ENCODE measurements at places on chromosomes 4 and X.

DNA sequence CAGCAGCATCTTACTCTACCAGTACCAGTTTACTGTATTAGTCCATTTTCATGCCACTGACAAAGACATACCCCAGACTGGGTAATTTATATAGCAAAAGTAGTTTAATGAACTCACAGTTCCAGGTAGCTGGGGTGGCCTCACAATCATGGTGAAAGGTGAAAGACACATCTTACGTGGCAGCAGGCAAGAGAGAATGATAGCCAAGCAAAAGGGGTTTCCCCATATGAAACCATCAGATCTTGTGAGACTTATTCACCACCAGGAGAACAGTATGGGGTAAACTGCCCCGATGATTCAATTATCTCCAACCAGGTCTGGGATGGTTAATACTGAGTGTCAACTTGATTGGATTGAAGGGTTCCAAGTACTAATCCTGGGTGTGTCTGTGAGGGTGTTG lies 69.3 kb downstream of the YIPF6 start:
- no peaks in the 10 kb centered on the region for H3K27me3 ChIP-seq
- H3K36me3 ChIP-seq = no peaks in the 10 kb centered on the region
- no peaks in the 10 kb centered on the region for H3K4me1 ChIP-seq

GRCh38 chr4:61556277-61556676 lies 356.2 kb downstream of the ADGRL3 start:
- H3K27ac ChIP-seq = no peak overlapping the region
- no peaks in the 10 kb centered on the region for H3K36me3 ChIP-seq
- H3K4me3 ChIP-seq = no peak overlapping the region
- DNase-seq = no peak
- H3K27me3 ChIP-seq = no peaks in the 10 kb centered on the region

DNA sequence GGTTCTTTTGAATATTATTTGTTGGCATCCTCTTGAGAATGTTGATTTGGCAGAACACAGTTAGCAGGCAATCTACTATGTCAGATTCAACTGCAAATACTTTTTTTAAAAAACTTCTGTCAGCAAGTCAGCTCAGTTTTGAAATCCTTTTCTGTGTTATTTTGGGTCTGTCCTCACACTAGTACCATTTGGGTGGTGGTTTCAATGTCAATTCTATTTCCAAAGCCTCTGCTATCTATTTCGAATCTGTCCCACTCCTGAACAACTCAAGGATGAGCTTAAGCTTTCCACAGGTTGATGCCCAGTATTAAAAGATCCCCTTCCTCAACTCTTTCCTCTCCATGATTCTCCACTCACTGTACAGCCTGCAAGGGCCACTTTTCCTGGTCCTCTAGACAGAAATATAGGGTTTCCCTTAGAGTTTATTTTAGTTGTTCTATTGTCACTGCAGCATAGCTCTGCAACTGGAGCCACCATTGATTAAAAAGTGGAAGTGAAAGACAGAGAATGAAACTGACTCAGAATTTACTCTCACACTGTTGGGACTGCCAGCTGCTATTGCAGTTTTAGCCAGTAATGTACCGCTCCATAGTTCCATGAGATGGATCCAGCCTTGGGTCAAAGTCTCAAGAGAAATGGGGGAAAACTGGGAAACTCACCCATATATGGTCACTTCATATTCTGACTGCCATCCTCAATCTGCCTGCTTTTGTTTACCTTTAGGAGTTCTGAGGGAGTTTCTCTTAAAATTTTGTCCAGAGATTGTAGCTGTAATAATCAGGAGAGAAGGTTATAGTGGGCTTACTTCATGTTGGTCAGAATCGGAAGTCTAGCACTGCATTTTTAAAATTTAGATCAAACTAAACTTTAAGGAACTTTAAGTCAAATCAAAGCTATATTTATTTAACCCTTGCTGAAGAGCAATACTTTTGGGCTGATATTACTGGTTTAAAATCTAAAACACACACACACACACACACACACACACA lies 14.6 kb downstream of the HDX start:
- no peaks in the 10 kb centered on the region for H3K4me1 ChIP-seq
- H3K36me3 ChIP-seq = no peaks in the 10 kb centered on the region
- no peak overlapping the region for H3K27ac ChIP-seq

DNA sequence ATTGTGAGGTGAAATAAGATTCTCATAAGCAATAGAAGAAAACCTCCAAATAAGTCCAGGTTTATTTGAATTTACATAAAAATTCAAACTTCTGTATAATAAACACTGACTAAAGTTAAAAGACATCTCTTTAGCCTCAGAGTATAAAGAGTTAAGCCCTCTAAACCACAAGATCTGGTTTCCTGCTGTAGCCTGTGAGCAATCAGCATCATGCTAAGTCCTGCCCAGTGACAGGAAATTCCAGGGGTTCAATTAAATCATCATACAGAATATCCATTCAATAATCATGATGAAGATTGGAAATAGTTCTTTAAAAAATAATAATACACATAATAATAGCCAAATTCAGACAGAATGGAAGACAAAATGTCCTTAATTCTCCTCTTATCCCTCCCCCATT lies 139.2 kb upstream of the DGKK start:
- H3K27ac ChIP-seq = no peak overlapping the region
- no peaks in the 10 kb centered on the region for H3K36me3 ChIP-seq
- H3K27me3 ChIP-seq = no peaks in the 10 kb centered on the region

- H3K36me3 ChIP-seq = no peaks in the 10 kb centered on the region
- no peak overlapping the region for H3K4me3 ChIP-seq
- H3K27ac ChIP-seq = no peak overlapping the region
- H3K27me3 ChIP-seq = no peaks in the 10 kb centered on the region
- no peak for DNase-seq
Observed at GRCh38 chrX:41629539-41629938, 59.2 kb upstream of the GPR34 start.

GRCh38 chrX:22095286-22095685 lies 63.2 kb downstream of the PHEX start:
- no peak overlapping the region for H3K4me3 ChIP-seq
- peaks cover 4% of the 10 kb centered on the region for H3K27me3 ChIP-seq
- no peaks in the 10 kb centered on the region for H3K4me1 ChIP-seq
- DNase-seq = peak; percentile 85

- DNase-seq = no peak
- H3K27me3 ChIP-seq = no peaks in the 10 kb centered on the region
- H3K4me3 ChIP-seq = no peak overlapping the region
- no peaks in the 10 kb centered on the region for H3K36me3 ChIP-seq
Observed at GRCh38 chr4:101141230-101141629, 206.1 kb downstream of the PPP3CA start.

DNA sequence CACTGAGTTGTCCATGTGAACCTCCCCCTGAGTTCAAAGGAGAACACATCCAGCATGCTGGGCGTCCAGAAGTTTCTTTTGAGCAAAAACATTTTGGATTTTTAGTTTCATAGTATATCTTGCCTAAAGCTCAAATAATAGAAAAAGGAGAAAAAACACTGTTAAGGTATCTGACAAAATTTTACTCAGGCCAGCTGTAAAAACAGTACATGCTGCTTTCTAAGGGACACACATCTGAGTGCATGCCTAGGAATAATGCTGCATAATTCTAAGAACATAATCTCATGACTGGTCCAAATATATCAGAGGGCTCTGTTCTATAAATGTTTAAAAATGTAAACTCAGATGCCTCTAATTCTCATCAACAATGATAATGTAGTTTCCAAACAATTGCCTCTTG lies 561.3 kb upstream of the INTU start:
- H3K27ac ChIP-seq = no peak overlapping the region
- H3K36me3 ChIP-seq = no peaks in the 10 kb centered on the region
- no peaks in the 10 kb centered on the region for H3K27me3 ChIP-seq
- H3K4me3 ChIP-seq = no peak overlapping the region
- DNase-seq = no peak

DNA sequence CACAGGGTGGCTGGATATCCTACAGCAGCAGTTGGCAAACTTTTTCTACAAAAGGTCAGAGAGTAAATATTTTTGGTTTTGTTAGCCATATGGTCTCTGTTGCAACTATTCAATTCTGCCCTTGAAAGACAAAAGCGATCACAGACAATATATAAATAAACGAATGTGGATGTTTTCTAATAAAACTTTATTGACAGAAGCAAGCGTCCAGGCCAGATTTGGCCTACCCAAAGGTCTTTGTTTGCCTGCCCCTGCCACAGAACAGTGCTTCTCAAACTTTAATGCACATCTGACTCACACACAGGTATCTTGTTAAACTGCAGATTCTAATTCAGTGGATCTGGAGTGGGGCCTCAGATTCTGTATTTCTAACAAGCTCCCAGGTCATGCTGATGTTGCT lies 621.4 kb upstream of the DIPK2B start:
- no peak overlapping the region for H3K4me3 ChIP-seq
- H3K27me3 ChIP-seq = no peaks in the 10 kb centered on the region
- no peak overlapping the region for H3K27ac ChIP-seq
- H3K4me1 ChIP-seq = no peaks in the 10 kb centered on the region
- no peaks in the 10 kb centered on the region for H3K36me3 ChIP-seq
- DNase-seq = no peak

- H3K4me1 ChIP-seq = no peaks in the 10 kb centered on the region
- H3K36me3 ChIP-seq = no peaks in the 10 kb centered on the region
- H3K4me3 ChIP-seq = no peak overlapping the region
- DNase-seq = no peak
Observed at GRCh38 chrX:39439906-39440798, 638.9 kb downstream of the MID1IP1 start.

GRCh38 chr4:147408189-147408588 lies 72.7 kb upstream of the EDNRA start:
- DNase-seq = no peak
- H3K27me3 ChIP-seq = no peaks in the 10 kb centered on the region
- no peak overlapping the region for H3K4me3 ChIP-seq

DNA sequence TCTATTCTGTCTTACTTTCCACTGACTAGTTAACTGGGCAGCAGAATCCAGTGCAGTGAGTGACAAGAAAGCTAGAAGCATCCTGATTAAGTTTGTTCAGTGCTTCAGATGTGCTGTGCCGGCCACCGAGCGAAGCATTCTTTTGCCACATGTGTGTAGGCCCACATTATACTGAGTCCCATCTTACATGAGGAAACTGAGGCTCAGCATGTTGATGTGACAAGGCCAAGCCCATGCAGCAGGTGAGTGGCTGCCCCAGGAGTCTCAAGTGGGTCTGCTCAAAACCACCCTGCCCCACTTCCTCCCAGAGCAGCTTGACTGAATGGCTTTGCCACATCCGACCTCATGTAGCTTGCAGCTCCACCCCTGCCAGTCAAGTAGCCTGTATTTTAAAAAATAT lies 50.5 kb downstream of the RHOH start:
- H3K27ac ChIP-seq = no peak overlapping the region
- no peak overlapping the region for H3K4me3 ChIP-seq
- H3K27me3 ChIP-seq = no peaks in the 10 kb centered on the region
- no peaks in the 10 kb centered on the region for H3K36me3 ChIP-seq
- H3K4me1 ChIP-seq = no peaks in the 10 kb centered on the region

- H3K4me1 ChIP-seq = no peaks in the 10 kb centered on the region
- DNase-seq = no peak
- no peak overlapping the region for H3K27ac ChIP-seq
- no peaks in the 10 kb centered on the region for H3K27me3 ChIP-seq
Observed at GRCh38 chrX:71017396-71017939, 50.7 kb downstream of the SNX12 start.

GRCh38 chr4:89353514-89353913 lies 45.9 kb upstream of the GPRIN3 start:
- DNase-seq = no peak
- no peaks in the 10 kb centered on the region for H3K4me1 ChIP-seq
- H3K4me3 ChIP-seq = no peak overlapping the region
- no peaks in the 10 kb centered on the region for H3K27me3 ChIP-seq
- no peaks in the 10 kb centered on the region for H3K36me3 ChIP-seq
- no peak overlapping the region for H3K27ac ChIP-seq

DNA sequence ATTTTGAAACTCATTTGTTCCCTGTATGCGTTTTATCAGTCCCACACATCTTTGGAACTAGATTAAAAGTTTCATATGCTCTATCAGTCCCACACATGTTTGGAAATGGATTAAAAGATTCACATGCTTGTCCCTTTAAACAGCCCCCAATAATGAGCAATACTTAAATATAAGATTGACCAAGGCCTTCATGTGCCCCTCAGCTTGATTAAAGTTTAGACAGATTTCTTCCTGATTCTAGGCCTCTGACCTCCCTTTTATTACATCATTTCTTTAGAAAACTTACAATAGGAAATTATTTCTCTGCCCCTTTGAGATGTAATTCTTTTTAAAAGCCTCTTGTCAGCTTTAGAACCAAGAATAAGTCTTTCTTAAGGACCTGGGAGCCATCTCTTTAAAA lies 31.7 kb upstream of the CABS1 start:
- no peak for DNase-seq
- H3K27me3 ChIP-seq = no peaks in the 10 kb centered on the region
- H3K36me3 ChIP-seq = no peaks in the 10 kb centered on the region
- no peak overlapping the region for H3K4me3 ChIP-seq

DNA sequence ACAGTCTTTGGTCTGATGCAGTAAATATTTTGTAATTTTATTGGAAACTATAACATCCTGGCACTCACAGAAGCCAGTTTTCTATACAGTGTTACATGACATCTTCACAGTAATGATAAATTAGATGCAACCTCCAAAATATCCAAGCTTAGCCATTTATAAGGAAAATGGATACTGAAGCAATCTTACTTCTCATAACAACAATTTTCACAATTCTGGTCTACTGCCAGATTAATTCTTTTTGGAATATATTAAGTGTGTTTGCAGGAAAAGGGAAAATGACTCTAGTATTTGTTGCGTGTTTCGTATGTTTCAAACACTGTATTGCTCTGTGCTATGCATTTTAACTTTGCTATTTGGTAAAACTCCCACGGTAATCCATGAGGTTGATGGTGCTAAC lies 1870.9 kb downstream of the ARAP2 start:
- no peak for DNase-seq
- no peaks in the 10 kb centered on the region for H3K27me3 ChIP-seq
- no peaks in the 10 kb centered on the region for H3K36me3 ChIP-seq

DNA sequence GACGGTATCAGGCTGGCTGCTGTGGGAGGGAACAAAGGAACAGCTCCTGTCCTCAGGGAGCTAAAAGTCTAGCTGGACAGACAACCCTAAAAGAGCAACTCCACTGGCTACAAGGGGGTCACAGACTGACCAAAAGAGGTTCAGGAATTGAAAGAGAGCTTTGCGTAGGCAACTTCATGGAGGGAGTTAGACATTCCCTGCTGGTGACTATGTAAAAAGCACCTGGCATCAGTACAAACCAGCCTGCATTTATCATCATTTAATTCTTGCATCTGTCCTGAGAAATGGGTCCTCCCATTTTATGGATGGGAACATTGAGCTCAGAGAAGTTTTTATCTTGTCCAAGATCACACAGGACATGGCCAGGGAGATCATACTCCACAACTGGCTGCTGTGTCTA lies 1.4 kb upstream of the LGI2 start:
- H3K27me3 ChIP-seq = no peaks in the 10 kb centered on the region
- no peaks in the 10 kb centered on the region for H3K36me3 ChIP-seq
- H3K4me1 ChIP-seq = no peaks in the 10 kb centered on the region
- no peak overlapping the region for H3K4me3 ChIP-seq
- DNase-seq = no peak
- peak overlapping the region; percentile 83 for H3K27ac ChIP-seq
